Mesothelial cell of epicardium (in vitro differentiated cells): ENCODE measurements at places on chromosomes 5 and 9.

DNA sequence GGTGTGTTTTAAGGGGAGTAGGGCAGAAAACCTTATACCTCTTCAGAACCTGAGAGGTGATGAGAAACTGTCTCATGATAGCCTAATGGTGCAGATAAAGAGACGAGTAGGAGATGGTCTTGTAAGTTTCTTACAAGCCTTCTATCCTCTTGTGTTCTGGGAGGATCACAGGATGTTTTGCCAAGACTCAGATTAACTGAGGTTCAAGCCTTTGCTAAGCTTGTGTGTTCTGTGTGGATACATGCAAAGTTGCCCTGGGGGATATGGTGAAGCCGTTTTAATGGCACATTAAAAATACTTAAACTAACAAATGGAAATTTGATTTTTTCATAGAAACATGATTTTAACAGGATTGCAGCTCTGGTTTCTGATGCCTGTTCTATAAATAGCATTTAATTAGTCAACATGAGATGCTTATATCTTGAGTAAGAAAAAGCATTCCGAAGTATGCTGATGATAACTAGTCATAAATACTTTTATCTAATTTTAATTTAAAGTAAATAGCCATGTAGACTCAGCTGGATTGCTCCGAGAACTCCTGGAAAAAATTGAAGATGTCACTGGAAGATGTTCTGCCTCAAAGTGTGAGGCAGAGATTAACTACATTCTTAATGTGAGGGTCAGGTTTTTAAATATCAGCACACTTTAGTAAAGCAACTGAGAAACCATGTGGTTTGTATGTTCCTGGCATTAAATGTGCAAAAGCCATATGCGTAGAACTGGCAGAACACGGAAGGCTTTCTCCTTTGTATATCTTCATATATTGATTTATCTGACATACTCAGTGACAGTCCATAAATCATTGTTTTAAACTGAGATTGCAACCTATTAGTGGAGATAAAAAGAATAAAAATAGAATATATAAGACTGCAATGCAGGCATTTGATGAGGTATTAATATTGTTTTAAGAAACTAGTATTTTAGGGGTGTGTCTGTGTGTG, 53.7 kb downstream of the IPO11 start:
- no peak for DNase-seq

GRCh38 chr5:158559643-158560042, 540.1 kb downstream of the EBF1 start:
- no peak for DNase-seq

- no peak for DNase-seq
Measured at GRCh38 chr9:36961561-36962325, 72.3 kb downstream of the PAX5 start.

GRCh38 chr5:124729720-124730359, 16.6 kb downstream of the ZNF608 start:
- no peak for DNase-seq

- DNase-seq, result no peak
Measured at GRCh38 chr9:133758228-133758627, 20.1 kb upstream of the SARDH start.

- no peak for DNase-seq
Measured at GRCh38 chr5:77448831-77449230, 43.3 kb downstream of the WDR41 start.

DNA sequence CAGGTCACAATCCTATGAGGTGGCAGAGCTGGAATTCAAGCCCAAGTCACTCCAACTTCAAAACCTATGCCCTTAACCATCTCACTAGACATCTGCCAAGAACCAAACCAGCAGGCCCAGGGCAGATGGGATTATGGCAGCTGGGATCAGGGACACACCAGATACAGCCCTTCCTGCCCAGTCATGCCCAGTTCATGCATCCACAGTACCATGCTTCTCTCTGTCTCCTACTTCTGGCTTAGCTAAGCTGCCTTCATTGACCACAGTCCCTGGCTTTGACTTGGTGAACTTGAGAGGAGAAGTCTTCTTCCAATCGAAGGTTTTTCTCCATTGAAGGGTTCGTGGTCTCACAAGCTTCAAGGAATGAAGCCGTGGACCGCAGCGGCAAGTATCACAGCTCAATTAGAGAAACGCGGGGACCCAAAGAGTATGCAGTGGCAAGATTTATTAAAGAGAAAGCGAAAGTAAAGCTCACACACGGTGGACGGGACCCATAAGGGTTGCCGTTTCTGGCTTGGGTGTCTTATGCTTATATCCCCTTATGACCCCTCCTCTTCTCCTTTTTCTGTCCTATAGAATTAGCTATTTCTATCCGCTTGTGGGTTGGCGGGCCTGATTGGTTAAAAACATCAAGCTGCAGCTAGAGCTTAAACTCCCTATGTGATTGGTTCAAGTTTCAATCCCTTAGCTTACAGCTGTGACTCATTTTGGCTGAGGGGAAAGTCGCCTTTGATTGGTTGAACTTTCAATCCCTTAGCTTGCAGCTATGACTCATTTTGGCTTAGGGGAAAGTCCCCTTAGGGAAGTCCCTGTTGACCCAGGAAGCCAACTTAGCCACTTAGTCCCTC, 101.2 kb downstream of the TRIM36 start:
- DNase-seq, result no peak

GRCh38 chr5:150081541-150082283, 4.6 kb downstream of the CSF1R start:
- DNase-seq, result peak; percentile 37

GRCh38 chr5:36646507-36647023, 40.2 kb downstream of the SLC1A3 start:
- no peak for DNase-seq

DNA sequence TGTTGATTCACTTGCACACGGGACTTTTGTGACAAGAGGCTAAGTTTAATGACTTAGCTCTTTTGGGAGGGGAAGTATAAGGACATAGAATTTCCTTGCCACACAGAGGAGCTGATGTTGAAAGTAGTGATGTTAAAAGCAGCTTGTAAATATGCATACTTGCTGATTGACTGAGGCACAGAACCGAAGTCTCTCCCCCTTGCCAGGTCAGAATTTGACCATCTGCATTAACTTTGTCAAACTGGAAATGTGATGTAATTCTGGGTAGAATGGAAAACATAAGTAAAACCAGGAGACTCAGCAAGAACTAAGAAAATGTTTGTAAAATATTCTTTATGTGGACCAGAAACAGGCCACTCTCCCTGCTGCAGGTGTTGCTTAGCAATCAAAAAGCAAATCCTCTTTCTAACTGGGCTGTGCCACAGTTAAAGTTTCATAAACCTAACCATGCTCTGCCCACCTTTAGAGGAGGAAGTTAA, 284.2 kb downstream of the NR3C1 start:
- DNase-seq, result no peak

- no peak for DNase-seq
Measured at GRCh38 chr5:125874057-125874456, 549.2 kb upstream of the GRAMD2B start.

GRCh38 chr5:158100373-158100888, 241.5 kb upstream of the CLINT1 start:
- no peak for DNase-seq

- DNase-seq, result no peak
Measured at GRCh38 chr5:20300110-20300509, 312.1 kb upstream of the CDH18 start.

- no peak for DNase-seq
Measured at GRCh38 chr5:180599981-180600553, 8.8 kb upstream of the SCGB3A1 start.

GRCh38 chr9:135888126-135888765, 19.1 kb downstream of the CAMSAP1 start:
- DNase-seq, result peak; percentile 27

DNA sequence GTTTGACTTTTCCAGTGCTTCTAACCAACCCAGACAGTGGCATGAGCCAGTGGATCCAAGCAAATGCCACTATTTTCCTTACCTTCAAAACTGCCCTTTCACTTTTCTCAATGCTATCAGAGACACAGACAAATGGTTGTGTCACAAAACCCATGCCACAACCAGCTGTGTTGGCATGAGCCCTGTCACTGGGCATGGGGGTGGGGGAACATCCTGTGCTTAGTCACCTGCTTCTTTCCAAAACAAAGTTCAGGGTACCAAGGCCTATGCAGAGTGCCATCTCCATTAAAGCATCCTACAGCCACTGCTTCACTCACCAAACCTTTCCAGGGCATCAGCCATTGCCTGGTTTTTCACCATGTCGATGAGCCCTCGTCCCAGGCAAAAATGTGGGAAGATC, 30.1 kb downstream of the NIPSNAP3B start:
- no peak for DNase-seq

DNA sequence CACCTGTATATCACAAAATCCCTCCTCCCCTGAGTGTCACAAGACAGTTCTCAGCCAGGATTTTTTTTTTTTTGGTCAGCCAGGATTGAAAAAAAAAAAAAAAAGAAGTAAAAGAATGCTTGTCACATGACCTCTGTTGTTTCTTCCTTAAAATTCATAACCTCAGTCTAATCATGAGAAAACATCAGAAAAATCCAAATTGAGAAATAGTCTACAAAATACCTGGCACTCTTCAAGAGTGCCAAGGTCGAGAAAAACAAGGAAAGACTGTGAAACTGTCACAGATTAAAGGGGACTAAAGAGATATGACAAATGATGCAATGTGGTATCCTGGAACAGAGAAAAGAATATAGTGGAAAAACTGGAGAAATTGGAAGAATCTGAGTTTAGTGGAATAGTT, 58.5 kb upstream of the SUB1 start:
- DNase-seq, result no peak

- DNase-seq, result no peak
Measured at GRCh38 chr5:169796731-169797130, 159.7 kb downstream of the DOCK2 start.

- no peak for DNase-seq
Measured at GRCh38 chr5:61320860-61321259, 11.2 kb upstream of the ZSWIM6 start.

- DNase-seq, result peak; percentile 83
Measured at GRCh38 chr5:177491429-177491945, 5.9 kb downstream of the PDLIM7 start.

- no peak for DNase-seq
Measured at GRCh38 chr9:117662651-117663050, 41.6 kb upstream of the TLR4 start.

DNA sequence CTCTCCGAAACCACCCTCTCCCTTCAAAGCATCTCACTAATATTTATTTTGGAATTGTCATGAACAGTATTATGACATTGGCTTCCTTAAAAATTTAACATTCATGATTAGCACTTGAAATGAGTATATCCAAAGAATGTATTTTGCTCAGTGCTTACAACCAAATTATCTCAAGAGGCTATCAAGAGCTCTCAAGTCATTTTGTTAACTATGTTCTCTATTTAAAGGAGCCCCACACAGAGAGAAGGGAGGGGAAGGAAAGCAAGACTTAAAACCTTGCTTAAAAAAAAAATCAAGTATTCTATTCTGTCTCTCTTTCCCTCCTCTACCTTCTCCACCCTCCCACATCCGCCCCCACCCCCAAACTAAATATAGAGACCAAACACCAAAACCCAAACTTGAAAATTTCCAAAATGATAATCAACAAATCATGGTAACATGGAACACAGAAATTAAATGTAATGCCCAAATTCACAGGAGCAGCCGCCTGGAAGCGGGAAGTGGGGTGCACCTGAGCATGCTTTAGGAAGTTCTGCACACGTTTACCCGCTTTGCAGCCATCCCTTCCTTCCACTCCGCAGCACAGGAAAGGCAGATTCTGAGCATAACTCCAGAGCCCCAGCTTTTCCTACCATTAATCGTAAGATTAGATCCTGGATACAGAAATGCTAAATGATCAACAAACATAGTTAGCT, 66.9 kb downstream of the EBF1 start:
- no peak for DNase-seq

- no peak for DNase-seq
Measured at GRCh38 chr9:86573886-86574285, 219.7 kb upstream of the TUT7 start.

DNA sequence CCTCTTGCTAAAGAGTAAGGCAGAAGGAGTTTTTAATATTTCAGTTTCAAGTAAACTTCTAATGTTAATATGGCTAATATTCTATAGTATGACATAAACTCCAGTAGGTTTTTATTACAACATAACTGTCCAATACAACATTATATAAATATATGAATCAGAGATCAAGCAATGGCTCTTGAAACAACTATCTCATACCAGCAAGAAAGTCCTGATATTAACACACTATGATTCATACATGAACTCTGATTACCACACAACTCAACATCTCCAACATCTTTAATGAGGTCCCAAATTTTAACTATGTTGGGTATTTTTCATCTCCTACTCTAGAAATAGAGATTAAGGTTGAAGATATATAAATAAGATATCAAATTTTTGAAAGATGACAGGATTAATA, 878.3 kb downstream of the TLE1 start:
- no peak for DNase-seq

- DNase-seq, result no peak
Measured at GRCh38 chr5:150298701-150299451, 3.8 kb downstream of the ARSI start.

GRCh38 chr9:112065806-112066606, 109.1 kb downstream of the SUSD1 start:
- no peak for DNase-seq

GRCh38 chr9:99977033-99977792, 70.8 kb downstream of the STX17 start:
- no peak for DNase-seq

GRCh38 chr5:91091471-91092234, 291.5 kb downstream of the ARRDC3 start:
- no peak for DNase-seq

- DNase-seq, result no peak
Measured at GRCh38 chr5:74127381-74128320, 501.7 kb downstream of the ARHGEF28 start.

DNA sequence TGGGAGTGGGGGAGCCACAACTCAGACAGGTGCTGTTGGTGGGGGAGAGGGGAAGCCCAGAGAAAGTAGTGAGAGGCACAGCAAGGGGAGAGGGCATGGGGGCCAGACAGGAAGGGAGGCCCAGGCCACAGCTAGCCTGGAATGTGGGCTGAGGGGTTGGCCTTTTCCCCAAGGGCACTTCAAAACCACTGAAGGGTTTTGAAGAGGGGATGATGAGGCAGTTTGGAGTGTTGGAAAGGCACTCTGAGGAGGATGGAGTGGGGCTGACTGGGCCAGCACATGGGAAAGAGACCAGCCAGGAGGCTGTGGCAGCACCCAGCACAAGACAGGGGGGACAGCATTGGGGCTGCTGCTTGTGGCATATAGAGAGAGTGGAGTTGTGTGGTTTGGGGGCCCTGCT, 3.8 kb downstream of the PSD2 start:
- DNase-seq, result no peak
